ENCODE measurements at places on chromosomes 7 and 10.
A peak's percentile ranks its signal among the peaks of the same experiment; 100 is the strongest.

DNA sequence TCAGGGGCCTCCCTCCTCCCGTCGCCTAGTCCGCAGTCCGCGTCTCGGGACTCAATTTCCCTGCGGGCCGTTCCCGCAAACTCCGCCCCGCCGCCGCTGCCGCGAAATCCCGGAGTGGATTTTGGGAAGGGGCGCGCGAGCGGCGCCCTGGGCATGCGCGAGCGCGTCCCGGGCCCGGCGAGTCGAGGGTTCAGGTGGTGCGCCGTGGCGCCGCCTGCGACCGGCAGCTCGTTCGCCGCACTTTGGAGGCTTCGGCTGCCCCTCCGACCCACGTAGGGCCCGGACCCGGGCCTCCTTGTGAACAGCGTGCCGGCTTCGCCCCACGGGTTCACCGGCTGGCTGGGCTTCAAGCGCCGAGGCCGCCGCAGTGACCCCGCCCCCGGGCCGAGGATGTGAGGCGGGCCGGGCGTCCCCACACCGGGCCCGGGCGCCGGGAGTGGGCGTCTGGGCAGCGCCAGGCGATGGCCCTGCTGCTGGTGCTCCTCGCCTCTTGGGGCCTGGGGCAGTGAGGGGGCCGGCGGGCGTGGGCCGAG lies at the start of gene PLEKHA8:
Gene PLEKHA8 (plus strand): TSS at position 197 of the 533 bp plus-strand sequence. CDS start 351 bp downstream, outside the sequence.
- DNase-seq = peak; percentile 92

- no peak for DNase-seq
These were observed 101.9 kb upstream of the LAMB4 start for GRCh38 chr7:108232076-108232475.

- peak; percentile 87 for DNase-seq
These were observed at the start of gene CFAP46 for GRCh38 chr10:132942101-132943057. TSS of gene CFAP46 (minus strand) at chr10:132942570. CDS start at chr10:132942484, 86 bp downstream.

DNA sequence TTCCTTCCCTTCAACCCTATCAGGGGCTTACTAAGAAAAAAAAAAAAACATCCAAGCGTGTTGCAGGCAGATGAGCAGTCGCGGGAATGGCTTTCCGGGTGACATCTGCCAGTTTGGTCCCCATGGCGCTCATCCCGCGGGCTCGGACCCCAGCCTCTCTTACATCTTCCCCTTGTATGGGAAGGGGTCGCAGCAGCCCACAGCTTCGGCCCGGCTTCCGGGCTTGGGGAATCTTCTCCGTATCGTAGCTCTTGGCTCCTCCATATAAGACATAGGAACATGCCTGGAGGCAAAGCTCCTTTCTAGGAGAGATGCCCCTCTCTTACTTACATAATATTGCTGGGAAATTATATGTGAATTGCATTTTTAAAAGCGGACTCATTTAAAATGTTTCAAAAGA lies 99.5 kb downstream of the CUX1 start:
- no peak for DNase-seq

GRCh38 chr7:26081638-26082037 lies 70.4 kb upstream of the NFE2L3 start:
- no peak for DNase-seq

DNA sequence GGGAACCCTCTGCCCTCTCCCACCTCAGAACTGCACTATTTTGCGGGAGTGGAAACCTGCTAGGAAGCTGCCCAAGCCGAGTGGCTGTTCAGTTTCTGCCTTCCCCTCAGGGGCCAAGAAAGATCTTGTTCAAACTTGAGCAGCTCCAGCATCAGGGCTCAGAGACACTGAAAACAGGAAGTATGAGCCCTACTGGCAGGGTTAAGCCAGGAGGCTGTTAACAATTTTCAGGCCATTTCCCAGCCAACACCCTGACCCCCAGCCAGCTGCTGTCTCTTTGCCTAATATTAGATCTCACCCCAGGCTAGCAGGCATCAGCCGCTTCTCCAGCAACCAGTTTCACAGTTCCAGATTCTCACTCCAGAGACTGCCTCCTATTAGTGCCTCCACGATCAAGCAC lies 9.2 kb downstream of the PLAU start:
- no peak for DNase-seq

DNA sequence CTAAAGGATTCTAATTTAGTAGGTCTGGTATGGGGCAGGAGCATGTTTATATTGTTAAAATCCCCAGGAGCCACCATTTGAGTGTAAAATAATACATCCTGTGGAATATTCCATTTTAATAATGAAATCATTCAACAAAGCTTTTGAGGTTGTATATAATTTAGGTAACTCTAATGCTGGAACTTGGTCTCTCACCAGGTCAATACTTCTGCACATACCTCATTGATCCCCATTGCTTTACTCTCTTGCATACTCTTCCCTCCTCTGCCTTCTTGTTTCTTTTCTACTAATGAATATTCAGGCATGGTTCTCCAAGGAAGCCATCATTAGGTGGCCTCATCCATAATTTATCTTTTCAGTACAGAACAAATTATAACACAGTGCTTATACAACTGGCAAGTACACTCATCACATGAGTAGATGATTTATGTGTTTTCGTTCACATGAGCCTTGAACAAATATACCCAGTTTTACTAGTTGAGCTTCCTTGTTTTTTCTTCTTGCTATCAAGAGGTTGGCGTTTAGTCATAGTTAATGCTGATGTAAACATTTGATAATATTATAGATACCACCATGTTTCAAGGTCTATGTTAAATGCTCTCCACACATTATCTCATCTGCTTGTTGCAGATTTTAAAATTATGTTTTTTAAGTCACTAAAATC lies 7.2 kb downstream of the PALS2 start:
- no peak for DNase-seq

GRCh38 chr10:29600821-29601220 lies 34.0 kb downstream of the SVIL start:
- DNase-seq = no peak

GRCh38 chr10:91953600-91954160 lies 30.1 kb downstream of the BTAF1 start:
- no peak for DNase-seq
